Aorta (tissue), 5 donors: ENCODE measurements at places on chromosomes 3 and 15. TPM values are rescaled to one million over a fixed set of nuclear protein-coding genes. Genes with fewer than 3 reads are reported as not detected.
A peak's percentile ranks its signal among the peaks of the same experiment; 100 is the strongest.

Gene NANOGP8
- 1.2 TPM for total RNA-seq

Gene SLCO3A1
- total RNA-seq: 60.7 TPM

Gene NR2E3
- total RNA-seq: 3.2 TPM

Gene FAH
- 21.9 TPM for total RNA-seq

Gene CDHR4
- 1.1 TPM for total RNA-seq

Gene SLC2A2
- total RNA-seq: not detected

Gene CEMIP
- 7.5 TPM for total RNA-seq

Gene HYAL3
- total RNA-seq: 2.2 TPM

Gene SCG5
- 2.6 TPM for total RNA-seq

Gene CKMT1A
- total RNA-seq: not detected

GRCh38 chr3:162376761-162377160 is 880.2 kb downstream of the OTOL1 start:
- DNase-seq: no peak
- no peaks in the 10 kb centered on the region for H3K36me3 ChIP-seq
- H3K4me3 ChIP-seq: no peak overlapping the region
- H3K4me1 ChIP-seq: no peaks in the 10 kb centered on the region

GRCh38 chr3:28317438-28318022 is 31.0 kb upstream of the ZCWPW2 start:
- no peaks in the 10 kb centered on the region for H3K36me3 ChIP-seq
- peaks cover 3% of the 10 kb centered on the region for H3K4me1 ChIP-seq
- H3K4me3 ChIP-seq: no peak overlapping the region
- DNase-seq: no peak

GRCh38 chr3:155252535-155252934 is 40.9 kb downstream of the STRIT1 start:
- H3K4me1 ChIP-seq: no peaks in the 10 kb centered on the region
- DNase-seq: no peak
- no peak overlapping the region for H3K4me3 ChIP-seq
- H3K36me3 ChIP-seq: no peaks in the 10 kb centered on the region
- H3K27ac ChIP-seq: no peak overlapping the region

DNA sequence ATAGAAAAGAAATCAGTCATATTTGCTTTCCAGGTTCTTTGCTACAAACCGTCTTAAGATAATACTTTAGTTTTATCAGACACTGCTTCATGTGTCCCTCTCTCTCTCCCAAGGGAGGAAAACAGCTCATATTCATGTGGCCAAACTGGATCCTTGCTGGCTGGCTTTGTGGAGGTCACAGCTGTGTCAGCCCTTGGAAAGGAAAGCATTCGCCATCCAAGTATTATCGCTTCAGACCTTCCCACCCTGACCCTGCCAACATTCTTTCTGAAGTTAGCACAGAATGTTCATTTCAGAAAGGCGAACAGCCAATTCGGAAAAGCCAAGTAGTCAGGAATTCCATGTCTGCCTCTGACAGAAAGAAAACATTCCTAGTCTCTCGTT is 213.6 kb downstream of the FEZF2 start:
- no peaks in the 10 kb centered on the region for H3K36me3 ChIP-seq
- peak overlapping the region; percentile 89 for H3K27ac ChIP-seq
- peak; percentile 81 for DNase-seq
- no peaks in the 10 kb centered on the region for H3K27me3 ChIP-seq
- H3K4me3 ChIP-seq: no peak overlapping the region
- H3K4me1 ChIP-seq: peaks cover 20% of the 10 kb centered on the region

DNA sequence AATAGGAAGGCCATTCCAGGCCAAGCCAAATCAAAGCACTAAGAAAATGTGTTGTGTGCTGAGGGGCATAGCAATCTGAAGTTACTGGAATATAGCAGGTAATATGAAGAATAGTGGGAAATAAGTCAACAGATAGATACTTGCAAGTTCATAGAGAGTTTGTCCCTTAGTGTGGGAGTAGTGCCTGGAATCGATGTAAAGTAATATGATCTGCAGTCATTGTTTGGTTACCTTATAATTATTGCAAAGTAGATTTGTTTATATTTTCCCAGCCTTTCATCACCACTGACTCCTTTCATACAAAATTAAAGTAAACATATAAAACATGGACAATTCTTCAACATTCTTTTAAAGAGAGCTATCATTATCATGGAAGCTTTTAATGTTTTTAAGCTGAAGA is 420.9 kb upstream of the NECTIN3 start:
- H3K27ac ChIP-seq: no peak overlapping the region
- H3K36me3 ChIP-seq: no peaks in the 10 kb centered on the region
- DNase-seq: no peak
- H3K4me3 ChIP-seq: no peak overlapping the region
- H3K27me3 ChIP-seq: no peaks in the 10 kb centered on the region
- no peaks in the 10 kb centered on the region for H3K4me1 ChIP-seq

- no peaks in the 10 kb centered on the region for H3K36me3 ChIP-seq
- H3K27ac ChIP-seq: no peak overlapping the region
- no peak for DNase-seq
- no peaks in the 10 kb centered on the region for H3K27me3 ChIP-seq
Measured at GRCh38 chr3:164040991-164041390, 1037.3 kb downstream of the SI start.

- no peaks in the 10 kb centered on the region for H3K27me3 ChIP-seq
- no peak for DNase-seq
- no peaks in the 10 kb centered on the region for H3K4me1 ChIP-seq
- H3K36me3 ChIP-seq: no peaks in the 10 kb centered on the region
- no peak overlapping the region for H3K4me3 ChIP-seq
Measured at GRCh38 chr3:189563853-189564563, 67.2 kb upstream of the TP63 start.

DNA sequence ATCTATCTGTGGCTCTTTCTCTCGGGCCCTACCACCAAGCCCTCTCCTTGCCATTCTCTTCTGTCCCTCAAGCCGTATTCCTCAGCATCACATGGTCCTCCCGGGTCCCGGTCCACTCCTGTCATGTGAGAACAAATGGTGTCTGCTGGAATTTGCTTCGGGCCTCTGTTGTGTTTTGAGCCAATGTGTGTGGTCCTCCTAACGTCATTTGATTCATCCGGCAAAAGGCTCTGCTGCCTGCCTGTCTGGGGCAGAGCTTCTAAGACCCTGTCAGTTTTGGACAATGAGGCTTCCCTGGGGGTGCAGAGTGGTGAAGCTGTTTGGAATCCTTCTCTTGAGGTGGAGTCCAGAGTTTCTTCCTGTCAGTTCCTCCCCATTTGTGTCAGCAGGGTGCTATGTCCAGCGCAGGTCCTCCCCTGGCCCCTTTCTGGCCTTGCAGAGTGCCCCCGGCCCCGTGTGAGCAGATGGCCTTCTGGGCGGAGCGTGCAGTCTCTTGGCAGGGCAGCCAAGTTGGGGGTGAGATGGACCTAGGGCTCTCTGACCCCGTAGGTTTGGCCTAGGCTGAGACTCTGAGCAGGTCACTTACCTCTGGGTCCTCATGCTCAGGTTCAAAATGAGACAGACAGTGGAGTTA is 93.6 kb downstream of the APBA2 start:
- H3K4me3 ChIP-seq: no peak overlapping the region
- H3K27ac ChIP-seq: no peak overlapping the region
- no peaks in the 10 kb centered on the region for H3K27me3 ChIP-seq
- H3K36me3 ChIP-seq: no peaks in the 10 kb centered on the region
- DNase-seq: no peak

- H3K4me1 ChIP-seq: no peaks in the 10 kb centered on the region
- no peaks in the 10 kb centered on the region for H3K27me3 ChIP-seq
- no peak for DNase-seq
- H3K4me3 ChIP-seq: no peak overlapping the region
- H3K27ac ChIP-seq: no peak overlapping the region
Measured at GRCh38 chr3:45462522-45463265, 74.3 kb downstream of the LARS2 start.

- DNase-seq: no peak
- H3K4me1 ChIP-seq: peaks cover 2% of the 10 kb centered on the region
- H3K27ac ChIP-seq: no peak overlapping the region
- H3K36me3 ChIP-seq: no peaks in the 10 kb centered on the region
Measured at GRCh38 chr3:170768334-170768801, 101.6 kb downstream of the RPL22L1 start.

- H3K4me3 ChIP-seq: peak overlapping the region; percentile 93
- H3K36me3 ChIP-seq: no peaks in the 10 kb centered on the region
Measured at GRCh38 chr15:75454471-75455378, 3.2 kb upstream of the SIN3A start.

- H3K36me3 ChIP-seq: no peaks in the 10 kb centered on the region
- no peaks in the 10 kb centered on the region for H3K4me1 ChIP-seq
- H3K27me3 ChIP-seq: no peaks in the 10 kb centered on the region
- no peak overlapping the region for H3K4me3 ChIP-seq
Measured at GRCh38 chr3:159922861-159923312, 65.7 kb upstream of the IL12A start.

GRCh38 chr15:68175526-68175925 is 29.6 kb downstream of the CALML4 start:
- no peak overlapping the region for H3K4me3 ChIP-seq
- no peak overlapping the region for H3K27ac ChIP-seq
- H3K27me3 ChIP-seq: no peaks in the 10 kb centered on the region
- DNase-seq: no peak
- H3K36me3 ChIP-seq: no peaks in the 10 kb centered on the region
- no peaks in the 10 kb centered on the region for H3K4me1 ChIP-seq

DNA sequence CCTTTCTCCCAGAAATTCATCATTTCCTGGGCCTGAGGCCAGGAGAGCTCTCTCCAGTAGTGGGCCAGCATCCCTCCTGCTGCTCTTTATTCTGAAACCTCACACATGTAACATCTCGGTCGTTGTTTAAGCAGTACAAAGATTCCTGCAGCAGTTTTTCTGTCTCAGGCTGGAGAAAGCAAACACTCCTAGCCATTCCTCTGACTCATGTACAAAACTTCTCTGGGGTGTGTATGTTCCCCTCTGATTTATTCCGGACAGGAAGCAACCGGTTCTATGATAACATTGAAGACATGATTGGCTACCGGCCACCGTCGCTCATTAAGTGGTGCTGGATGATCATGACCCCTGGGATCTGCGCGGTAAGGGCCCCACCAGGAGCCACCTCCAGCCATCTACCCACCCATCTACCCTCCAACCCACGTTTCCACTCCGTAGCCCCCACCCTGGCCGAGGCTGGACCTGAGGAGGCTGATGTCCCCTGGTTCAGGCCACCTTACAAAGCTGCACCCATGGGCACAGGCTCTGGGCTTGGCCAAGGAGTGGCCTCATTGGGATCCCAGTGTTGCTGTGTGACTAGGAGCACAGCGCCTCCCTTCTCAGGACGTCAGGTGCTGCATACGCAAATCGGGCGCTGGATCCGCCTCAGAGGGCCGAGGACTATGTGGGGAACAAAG is 58.6 kb upstream of the SLC6A1 start:
- H3K27ac ChIP-seq: no peak overlapping the region
- H3K4me3 ChIP-seq: no peak overlapping the region
- H3K27me3 ChIP-seq: no peaks in the 10 kb centered on the region
- peak; percentile 74 for DNase-seq
- H3K36me3 ChIP-seq: no peaks in the 10 kb centered on the region

GRCh38 chr3:102006812-102007485 is 157.6 kb downstream of the NFKBIZ start:
- no peak overlapping the region for H3K27ac ChIP-seq
- no peaks in the 10 kb centered on the region for H3K27me3 ChIP-seq
- DNase-seq: peak; percentile 53

- H3K27me3 ChIP-seq: no peaks in the 10 kb centered on the region
- H3K4me3 ChIP-seq: no peak overlapping the region
- H3K27ac ChIP-seq: no peak overlapping the region
- H3K36me3 ChIP-seq: no peaks in the 10 kb centered on the region
- peaks cover 3% of the 10 kb centered on the region for H3K4me1 ChIP-seq
- DNase-seq: no peak
Measured at GRCh38 chr15:74664028-74664616, 31.7 kb downstream of the EDC3 start.

GRCh38 chr3:101571028-101571895 is 2.7 kb upstream of the PCNP start:
- no peaks in the 10 kb centered on the region for H3K27me3 ChIP-seq
- peaks cover 2% of the 10 kb centered on the region for H3K36me3 ChIP-seq
- no peak overlapping the region for H3K27ac ChIP-seq
- H3K4me3 ChIP-seq: no peak overlapping the region
- DNase-seq: no peak

DNA sequence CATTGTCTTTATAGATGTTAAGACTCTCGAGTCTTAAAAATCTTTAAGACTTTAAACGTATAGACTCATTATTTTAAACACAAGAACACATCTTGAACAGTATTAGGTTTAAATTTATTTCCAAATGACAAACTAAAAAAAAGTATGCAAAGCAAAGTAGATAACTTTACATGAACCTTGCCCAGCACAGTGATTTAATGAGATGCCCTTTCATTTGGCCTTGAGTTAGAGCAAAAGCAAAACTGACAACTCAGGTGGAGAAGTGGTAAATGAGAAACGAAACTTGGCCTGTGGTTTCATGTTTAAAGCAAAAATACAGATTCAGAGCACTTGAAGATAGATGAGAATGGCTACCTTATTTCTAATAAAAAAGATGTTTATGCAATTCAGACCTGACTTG is 8.6 kb downstream of the GPR15 start:
- no peaks in the 10 kb centered on the region for H3K36me3 ChIP-seq
- H3K4me1 ChIP-seq: no peaks in the 10 kb centered on the region
- no peak overlapping the region for H3K4me3 ChIP-seq
- H3K27me3 ChIP-seq: no peaks in the 10 kb centered on the region
- no peak overlapping the region for H3K27ac ChIP-seq

DNA sequence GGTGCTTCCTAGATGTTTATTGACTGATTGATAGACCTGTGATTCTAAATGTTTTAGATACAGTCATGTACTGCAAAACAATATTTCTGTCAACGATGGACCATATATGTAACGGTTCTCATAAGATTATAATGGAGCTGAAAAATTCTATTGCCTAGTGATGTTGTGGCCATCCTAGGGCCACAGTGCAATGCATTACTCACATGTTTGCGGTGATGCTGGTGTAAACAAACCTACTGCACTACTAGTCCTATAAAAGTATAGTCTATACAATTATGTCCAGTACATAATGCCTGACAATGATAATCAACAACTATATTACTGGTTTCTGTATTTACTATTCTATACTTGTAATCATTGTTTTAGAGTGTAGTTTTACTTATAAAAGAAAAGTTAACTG is 46.8 kb downstream of the CHST2 start:
- no peak overlapping the region for H3K4me3 ChIP-seq
- no peaks in the 10 kb centered on the region for H3K4me1 ChIP-seq
- H3K36me3 ChIP-seq: no peaks in the 10 kb centered on the region
- no peak overlapping the region for H3K27ac ChIP-seq
- no peak for DNase-seq

- no peaks in the 10 kb centered on the region for H3K27me3 ChIP-seq
- no peaks in the 10 kb centered on the region for H3K36me3 ChIP-seq
- no peaks in the 10 kb centered on the region for H3K4me1 ChIP-seq
- DNase-seq: no peak
- H3K4me3 ChIP-seq: peak overlapping the region; percentile 61
- peak overlapping the region; percentile 72 for H3K27ac ChIP-seq
Measured at GRCh38 chr3:146543461-146544001, 876 bp downstream of the PLSCR1 start.

- DNase-seq: no peak
- no peaks in the 10 kb centered on the region for H3K27me3 ChIP-seq
- H3K36me3 ChIP-seq: peaks cover 9% of the 10 kb centered on the region
- H3K4me3 ChIP-seq: no peak overlapping the region
- no peaks in the 10 kb centered on the region for H3K4me1 ChIP-seq
Measured at GRCh38 chr3:4712109-4712508, 219.0 kb downstream of the ITPR1 start.
